ENCODE measurements at places on chromosomes 4 and X. TPM values are rescaled to one million over a fixed set of nuclear protein-coding genes. Genes with fewer than 3 reads are reported as not detected.

TEX13C gene
- not detected for total RNA-seq

PCSK1N gene
- total RNA-seq, result 42.8 TPM

GPR34 gene
- total RNA-seq, result not detected

N4BP2 gene
- 38.9 TPM for total RNA-seq

TCEAL8 gene
- total RNA-seq, result 73.7 TPM

SMIM9 gene
- total RNA-seq, result not detected

UGT2B15 gene
- total RNA-seq, result 0.11 TPM

CFI gene
- total RNA-seq, result 485 TPM

RTL3 gene
- not detected for total RNA-seq

CSTF2 gene
- total RNA-seq, result 18.4 TPM

ITM2A gene
- 4.9 TPM for total RNA-seq

MAGEA2 gene
- not detected for total RNA-seq

IL21 gene
- total RNA-seq, result not detected

SUPT20HL1 gene
- total RNA-seq, result not detected

CPZ gene
- 32.8 TPM for total RNA-seq

DNA sequence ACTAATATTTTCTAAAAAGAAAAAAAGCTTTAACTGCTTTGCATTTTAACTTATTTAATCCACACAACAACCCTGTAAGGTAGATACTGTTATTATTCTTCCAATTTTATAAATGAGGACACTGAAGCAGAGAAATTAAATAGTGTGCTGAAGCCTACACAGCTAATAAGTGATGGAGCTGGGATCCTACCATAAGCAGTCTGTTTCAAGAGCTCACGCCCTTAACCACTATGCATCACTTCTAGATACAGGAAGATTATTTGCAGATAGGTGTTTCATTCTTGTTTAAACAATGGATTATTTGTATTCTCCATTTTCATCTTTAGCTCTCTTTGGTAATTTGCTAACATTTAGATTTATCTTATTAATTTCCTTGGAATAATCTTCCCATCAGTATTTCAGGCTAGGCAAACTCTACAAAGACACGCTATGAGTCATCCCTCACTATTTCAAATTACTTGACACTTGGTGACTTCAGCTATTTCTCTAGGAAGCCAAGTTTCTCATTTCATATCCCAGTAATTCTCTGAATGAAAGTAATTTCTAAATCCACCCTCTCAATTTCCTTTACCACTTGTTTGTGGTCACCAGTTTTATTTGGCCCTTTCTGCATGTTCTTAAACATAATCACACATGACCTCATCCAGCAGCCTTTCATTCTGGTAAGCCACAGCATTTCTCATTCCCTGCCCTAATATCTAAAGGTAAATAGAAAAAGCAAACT lies 67.3 kb downstream of the ASB9 start:
- no peak overlapping the region for H3K27ac ChIP-seq
- DNase-seq, result no peak
- H3K36me3 ChIP-seq, result no peaks in the 10 kb centered on the region
- peaks cover 4% of the 10 kb centered on the region for H3K27me3 ChIP-seq
- H3K4me1 ChIP-seq, result no peaks in the 10 kb centered on the region

- no peak overlapping the region for H3K4me3 ChIP-seq
- peaks cover 31% of the 10 kb centered on the region for H3K36me3 ChIP-seq
- H3K27me3 ChIP-seq, result no peaks in the 10 kb centered on the region
- no peak overlapping the region for H3K27ac ChIP-seq
- no peak for DNase-seq
- peaks cover 3% of the 10 kb centered on the region for H3K4me1 ChIP-seq
These were observed 155.9 kb upstream of the ANXA3 start for GRCh38 chr4:78395642-78396041.

- no peak overlapping the region for H3K27ac ChIP-seq
- no peak for DNase-seq
- H3K4me3 ChIP-seq, result no peak overlapping the region
- no peaks in the 10 kb centered on the region for H3K4me1 ChIP-seq
These were observed 80.3 kb upstream of the FAM9B start for GRCh38 chrX:9114245-9114644.

DNA sequence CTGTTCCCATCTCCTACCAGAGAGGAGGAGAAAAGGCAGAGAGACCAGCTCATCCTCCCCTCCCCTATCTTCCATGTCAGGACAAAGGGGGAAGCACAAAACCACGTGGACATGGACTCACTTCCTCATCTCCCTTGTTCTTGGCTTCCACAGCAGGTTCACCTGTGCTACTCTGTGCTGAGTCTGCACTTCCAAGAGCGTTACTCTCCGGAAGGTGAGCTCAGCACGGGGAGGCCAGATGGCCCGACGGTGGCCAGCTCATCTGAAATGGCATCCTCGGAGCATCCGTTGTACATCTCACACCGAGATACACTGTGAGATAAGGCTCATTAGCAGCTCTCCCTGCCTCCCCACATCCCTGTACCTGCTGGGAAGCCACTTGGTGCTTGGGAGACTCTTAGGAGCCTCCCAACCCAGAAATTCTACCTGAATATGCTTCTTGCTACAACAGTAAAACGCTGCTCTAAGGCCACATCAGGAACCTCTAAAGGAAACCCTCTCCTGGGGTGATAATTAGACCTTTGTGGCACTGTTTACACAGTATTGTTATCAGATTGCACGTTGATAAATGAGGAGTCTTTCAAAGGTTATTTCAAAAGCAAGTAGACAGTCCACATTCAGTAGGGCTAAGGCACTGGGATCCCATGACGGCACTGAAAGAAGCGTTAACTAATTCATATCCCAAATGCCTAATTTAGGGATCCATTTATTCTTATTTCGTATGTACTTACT lies 19.4 kb downstream of the LGI2 start:
- no peak for DNase-seq
- no peaks in the 10 kb centered on the region for H3K36me3 ChIP-seq
- H3K27ac ChIP-seq, result no peak overlapping the region
- H3K27me3 ChIP-seq, result no peaks in the 10 kb centered on the region

GRCh38 chr4:178102139-178102538 lies 659.9 kb upstream of the AGA start:
- no peaks in the 10 kb centered on the region for H3K36me3 ChIP-seq
- no peak for DNase-seq
- H3K27me3 ChIP-seq, result no peaks in the 10 kb centered on the region
- H3K4me3 ChIP-seq, result no peak overlapping the region
- H3K4me1 ChIP-seq, result no peaks in the 10 kb centered on the region

- no peaks in the 10 kb centered on the region for H3K27me3 ChIP-seq
- no peak overlapping the region for H3K27ac ChIP-seq
- peaks cover 10% of the 10 kb centered on the region for H3K36me3 ChIP-seq
- no peak for DNase-seq
These were observed 923.3 kb downstream of the FAT4 start for GRCh38 chr4:126238013-126238412.

- H3K36me3 ChIP-seq, result no peaks in the 10 kb centered on the region
- H3K4me3 ChIP-seq, result no peak overlapping the region
- H3K27ac ChIP-seq, result no peak overlapping the region
- peaks cover 4% of the 10 kb centered on the region for H3K4me1 ChIP-seq
- no peak for DNase-seq
These were observed 38.5 kb upstream of the MED14 start for GRCh38 chrX:40773809-40774208.

- DNase-seq, result no peak
- peaks cover 12% of the 10 kb centered on the region for H3K4me1 ChIP-seq
- H3K27me3 ChIP-seq, result no peaks in the 10 kb centered on the region
- H3K27ac ChIP-seq, result no peak overlapping the region
- peaks cover 2% of the 10 kb centered on the region for H3K36me3 ChIP-seq
These were observed 461.7 kb downstream of the PCDH18 start for GRCh38 chr4:137070614-137071013.

- peak; percentile 91 for DNase-seq
- no peaks in the 10 kb centered on the region for H3K36me3 ChIP-seq
These were observed at the start of gene CASK for GRCh38 chrX:41923211-41923977. TSS of gene CASK (minus strand) at chrX:41923554. CDS start at chrX:41922988, 566 bp downstream.

DNA sequence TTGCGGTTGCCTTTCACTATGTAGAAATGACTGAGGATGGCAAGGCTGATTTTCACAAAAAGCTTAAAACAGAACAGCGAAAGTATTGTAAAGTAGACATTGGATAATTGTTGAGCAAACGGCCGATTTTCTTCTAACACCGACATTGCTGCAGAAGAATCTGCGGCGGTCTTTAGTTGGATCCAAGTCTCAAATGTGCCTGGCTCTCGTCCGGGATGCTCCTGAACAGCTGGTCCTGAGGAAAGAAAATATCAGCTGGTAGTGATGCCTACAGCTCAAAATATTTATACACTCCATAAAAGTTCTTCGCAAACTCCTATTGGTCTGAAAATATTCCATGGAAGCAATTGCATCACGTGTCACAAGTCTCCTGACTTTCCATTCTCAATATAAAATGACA lies at the start of gene ASB5:
Gene ASB5 (minus strand): TSS at position 260 of the 400 bp plus-strand sequence. CDS start 114 bp downstream, at position 146.
- H3K4me1 ChIP-seq, result no peaks in the 10 kb centered on the region
- no peak within 1 kb of the TSS for H3K27ac ChIP-seq
- no peak for DNase-seq
- no peaks in the 10 kb centered on the region for H3K27me3 ChIP-seq

DNA sequence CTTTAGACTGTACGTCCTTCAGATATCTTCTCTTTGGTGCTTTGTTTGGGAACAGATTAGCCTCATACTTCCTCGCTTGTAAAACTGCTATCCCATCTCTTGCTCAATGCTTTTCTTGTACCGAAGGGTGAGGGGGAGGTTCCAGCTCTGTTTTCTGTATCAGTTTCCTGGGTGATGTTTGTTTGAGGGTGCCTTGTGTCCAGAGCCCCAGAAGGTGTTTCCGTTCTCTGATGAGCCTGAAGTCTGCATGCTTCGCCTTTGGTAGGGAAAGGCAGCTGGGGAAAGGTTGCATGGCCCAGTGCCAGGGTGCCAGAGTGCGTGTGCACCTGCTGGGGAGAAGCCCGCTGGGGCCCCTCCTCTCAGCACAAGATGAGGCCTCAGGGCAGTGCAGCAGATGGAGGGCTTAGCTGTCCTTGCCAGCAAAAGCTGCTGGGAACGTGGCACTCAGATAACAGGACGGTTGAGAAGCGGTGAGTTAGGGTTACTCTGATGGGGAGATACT lies 73.7 kb downstream of the TBL1X start:
- H3K4me1 ChIP-seq, result peaks cover 38% of the 10 kb centered on the region
- no peaks in the 10 kb centered on the region for H3K36me3 ChIP-seq
- H3K4me3 ChIP-seq, result no peak overlapping the region
- H3K27ac ChIP-seq, result no peak overlapping the region
- H3K27me3 ChIP-seq, result no peaks in the 10 kb centered on the region

DNA sequence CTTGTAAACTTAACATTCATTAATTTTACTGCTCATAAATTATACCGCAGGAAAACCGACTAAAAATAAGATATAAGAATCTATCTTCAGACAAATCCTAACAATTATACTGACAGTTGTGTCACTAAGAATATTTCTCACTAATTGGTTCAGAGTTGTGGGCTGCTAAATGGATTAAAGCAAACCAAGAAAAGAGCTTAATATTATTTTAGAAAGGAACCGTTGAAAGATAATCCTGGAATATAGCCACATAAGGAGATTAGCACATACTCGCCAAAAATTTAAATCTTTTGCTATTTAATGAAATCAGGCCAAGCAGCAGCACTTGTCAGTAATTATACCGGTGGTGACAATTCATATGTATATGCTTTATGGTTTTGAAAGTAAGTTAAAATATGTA lies 132.8 kb downstream of the SLIT2 start:
- H3K4me3 ChIP-seq, result no peak overlapping the region
- H3K36me3 ChIP-seq, result no peaks in the 10 kb centered on the region
- no peaks in the 10 kb centered on the region for H3K27me3 ChIP-seq
- no peak overlapping the region for H3K27ac ChIP-seq

DNA sequence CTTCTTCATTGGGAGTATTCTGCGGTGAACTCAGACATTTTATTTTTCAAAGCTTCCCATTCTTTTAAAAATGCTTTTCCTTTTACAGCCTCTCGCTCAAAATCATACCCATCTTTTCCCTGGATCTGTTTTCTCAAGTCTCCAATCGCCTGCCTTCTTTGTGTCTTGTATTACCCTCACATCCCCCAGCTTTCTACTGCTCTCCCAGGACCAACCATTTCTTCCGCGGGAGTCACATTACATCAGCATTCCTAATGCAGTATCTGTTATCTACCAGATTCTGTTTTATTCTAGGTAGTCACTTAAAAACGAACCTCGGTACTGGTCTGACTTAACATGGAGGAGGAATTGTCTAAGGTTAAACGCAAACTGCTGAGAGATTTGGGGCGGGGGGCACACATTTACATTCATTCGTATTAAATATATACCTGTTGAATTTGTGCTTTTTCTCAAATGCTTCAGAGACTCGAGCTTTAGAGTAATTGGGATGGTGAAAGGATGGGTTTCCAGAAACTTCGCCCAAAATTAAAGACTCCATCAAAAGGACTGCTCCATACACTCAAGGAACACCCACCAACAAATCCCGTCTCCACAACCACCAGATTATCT lies 493 bp upstream of the UCHL1 start:
- H3K4me3 ChIP-seq, result peak overlapping the region; percentile 78
- peaks cover 11% of the 10 kb centered on the region for H3K27me3 ChIP-seq

DNA sequence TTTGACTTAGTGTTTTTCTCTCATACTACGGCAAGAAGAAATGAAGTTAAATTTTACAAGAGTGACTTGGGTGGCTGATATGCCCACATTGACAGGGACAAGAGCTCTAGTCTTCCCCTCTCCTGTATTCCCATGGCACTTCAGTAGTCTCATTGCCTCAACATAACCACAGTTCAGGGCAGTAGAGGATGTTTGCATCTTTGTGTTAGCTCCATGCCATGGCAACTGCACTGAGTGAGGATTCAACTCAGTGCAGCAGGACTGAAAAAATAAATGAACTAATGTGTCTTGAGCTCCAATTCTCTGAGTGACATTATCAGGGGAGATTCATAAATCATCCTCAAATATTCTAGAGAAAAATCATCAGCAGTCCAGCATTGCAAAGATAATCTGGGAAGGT lies 78.8 kb downstream of the TET2 start:
- H3K4me3 ChIP-seq, result no peak overlapping the region
- H3K27ac ChIP-seq, result no peak overlapping the region
- peaks cover 3% of the 10 kb centered on the region for H3K36me3 ChIP-seq
- H3K27me3 ChIP-seq, result no peaks in the 10 kb centered on the region
- DNase-seq, result no peak
- H3K4me1 ChIP-seq, result peaks cover 5% of the 10 kb centered on the region

- H3K36me3 ChIP-seq, result no peaks in the 10 kb centered on the region
- no peaks in the 10 kb centered on the region for H3K4me1 ChIP-seq
- DNase-seq, result no peak
- H3K4me3 ChIP-seq, result no peak overlapping the region
- H3K27me3 ChIP-seq, result no peaks in the 10 kb centered on the region
These were observed 80.5 kb upstream of the LNX1 start for GRCh38 chr4:53671757-53672156.

GRCh38 chr4:139563515-139563914 lies 7.5 kb upstream of the SETD7 start:
- H3K36me3 ChIP-seq, result no peaks in the 10 kb centered on the region
- no peak overlapping the region for H3K4me3 ChIP-seq
- no peak overlapping the region for H3K27ac ChIP-seq
- no peak for DNase-seq

GRCh38 chr4:169201222-169202144 lies 69.3 kb downstream of the SH3RF1 start:
- DNase-seq, result no peak
- peaks cover 52% of the 10 kb centered on the region for H3K4me1 ChIP-seq
- no peaks in the 10 kb centered on the region for H3K27me3 ChIP-seq
- peaks cover 2% of the 10 kb centered on the region for H3K36me3 ChIP-seq

Data from mesothelial cell of epicardium (in vitro differentiated cells).